ENCODE measurements at places on chromosomes 2 and 18.

DNA sequence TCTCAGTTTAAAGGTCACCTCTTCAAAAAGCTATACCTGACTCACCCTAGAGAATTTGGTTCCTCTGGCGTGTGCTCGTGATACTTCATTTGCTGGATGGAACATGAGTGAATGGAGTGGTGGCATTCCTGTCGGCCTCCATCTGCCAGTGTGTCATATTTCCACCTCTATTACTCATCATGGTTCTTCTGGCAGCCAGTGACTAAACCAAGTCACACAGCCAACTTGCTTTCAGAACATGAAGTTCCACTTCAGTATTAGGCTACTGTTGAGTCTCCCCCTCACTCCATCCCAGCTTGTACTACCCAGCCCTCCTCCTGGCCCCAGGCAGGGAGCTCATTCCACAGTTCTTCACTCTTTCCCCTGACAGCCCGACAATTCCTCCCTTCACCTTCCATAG, 169.8 kb downstream of the MREG start:
- DNase-seq, result no peak

- no peak for DNase-seq
Observed at GRCh38 chr18:69628774-69629359, 228.2 kb downstream of the DOK6 start.

- no peak for DNase-seq
Observed at GRCh38 chr2:187403568-187404260, 44.3 kb downstream of the CALCRL start.

- DNase-seq, result no peak
Observed at GRCh38 chr2:68287580-68288441, 31.9 kb downstream of the CNRIP1 start.

DNA sequence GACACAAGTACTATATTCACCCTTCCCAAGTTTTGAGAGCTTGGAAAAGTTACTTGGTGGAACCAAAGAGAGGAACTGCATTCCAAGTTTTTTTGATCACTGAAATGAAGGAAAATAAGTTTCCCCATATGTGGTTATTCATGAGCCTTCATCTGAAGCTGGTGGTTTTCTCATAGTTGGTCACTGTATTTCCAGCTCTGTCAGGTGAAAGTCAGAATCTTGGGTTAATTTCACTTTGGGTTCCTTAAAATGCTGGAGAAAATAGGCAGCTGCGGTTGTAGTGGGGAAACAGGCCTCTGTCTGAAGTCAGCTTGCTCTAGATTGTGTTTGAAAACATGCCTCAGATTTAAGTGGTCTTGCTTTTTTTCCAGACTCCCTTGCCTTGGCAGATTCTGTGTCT, 200.5 kb downstream of the HRH4 start:
- DNase-seq, result no peak

GRCh38 chr18:34738175-34738894, 28.2 kb downstream of the DTNA start:
- no peak for DNase-seq

DNA sequence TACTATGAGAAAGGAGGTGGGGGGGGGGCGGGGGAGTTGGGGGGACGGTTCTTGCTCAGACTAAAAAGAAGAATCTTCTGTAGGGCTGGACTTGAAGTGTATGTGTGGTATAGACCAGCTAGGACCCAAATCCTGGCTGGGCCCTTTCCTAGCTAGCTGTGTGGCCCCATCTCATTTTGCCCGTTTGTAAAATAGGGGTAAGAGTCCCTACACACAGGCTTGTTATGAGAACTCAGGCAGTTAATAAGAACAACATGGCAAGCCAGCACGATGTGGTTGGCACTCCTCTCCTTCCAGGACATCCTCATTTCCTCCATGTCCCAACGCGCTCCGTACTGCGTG, 1.1 kb downstream of the EVA1A start:
- DNase-seq, result no peak

DNA sequence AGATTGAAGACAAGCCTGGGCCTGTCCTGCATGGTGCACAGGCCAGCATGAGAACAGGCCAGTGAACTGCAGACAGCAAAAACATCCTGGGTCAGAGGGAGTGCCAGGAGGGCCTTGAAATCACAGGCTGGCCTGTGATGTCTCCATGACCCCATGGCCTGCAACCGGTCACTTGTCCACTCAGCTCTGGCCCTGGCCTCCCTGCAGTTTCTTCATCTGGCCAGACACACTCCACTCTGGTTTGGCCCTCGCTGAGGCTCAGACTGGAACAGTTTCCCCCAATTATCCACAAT, 12.6 kb downstream of the CYRIA start:
- DNase-seq, result no peak

DNA sequence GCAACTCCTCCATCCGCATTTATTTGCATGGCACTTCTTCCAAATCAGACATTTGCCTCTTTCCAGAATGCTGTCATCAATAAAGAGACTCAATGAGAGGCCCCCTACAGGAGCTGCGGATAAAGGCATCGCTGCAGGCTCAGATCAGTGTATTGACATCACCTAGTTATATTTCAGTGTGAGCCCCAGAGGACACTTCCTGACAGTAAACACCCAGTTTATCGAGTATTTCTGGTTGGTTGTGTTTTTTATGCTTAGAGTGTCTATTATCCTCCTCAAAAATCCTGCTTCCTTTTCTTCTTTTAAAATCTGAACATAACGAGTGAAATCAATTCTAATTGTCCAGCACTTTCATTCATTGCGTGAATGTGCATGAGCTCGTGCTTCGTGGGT, 38.8 kb downstream of the NRP2 start:
- DNase-seq, result no peak

DNA sequence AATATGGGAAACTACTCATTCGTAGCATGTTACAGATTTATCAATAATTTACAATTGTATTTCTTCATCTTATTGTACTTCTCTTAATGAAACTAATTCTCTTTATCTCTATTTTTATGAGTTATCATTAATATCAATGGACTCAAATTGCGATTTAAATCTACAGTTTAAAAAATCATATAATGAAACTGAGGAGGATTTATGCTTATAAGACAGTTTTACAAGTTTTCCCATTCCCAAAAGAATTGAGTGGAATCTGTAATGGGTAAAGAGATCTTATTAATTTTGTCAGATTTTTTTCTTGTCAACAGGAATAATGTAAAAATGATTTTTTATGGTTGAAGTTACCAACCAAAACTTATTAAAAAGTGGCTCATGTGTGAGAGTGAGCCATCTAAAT, 468.0 kb downstream of the METTL4 start:
- no peak for DNase-seq

GRCh38 chr2:20365249-20365817, 14.7 kb upstream of the PUM2 start:
- no peak for DNase-seq

DNA sequence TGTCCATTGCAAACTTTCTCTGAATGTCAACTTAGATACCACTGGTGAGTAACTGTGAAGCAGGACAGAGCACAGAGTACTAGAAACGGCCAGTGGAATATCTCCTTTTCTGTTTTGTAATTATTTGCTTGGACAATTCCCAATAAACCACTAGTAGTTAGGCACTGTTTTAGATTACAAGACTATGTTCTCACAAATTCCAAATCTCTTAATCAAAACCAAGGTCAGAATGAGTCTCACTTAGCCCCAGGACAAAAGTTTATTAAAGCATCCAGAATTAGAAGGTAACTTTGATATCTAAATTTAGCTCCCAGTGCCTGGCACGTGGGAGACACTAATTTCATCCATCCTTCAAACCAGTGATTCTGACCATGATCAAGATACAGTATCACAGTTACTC, 89.0 kb downstream of the ZNF521 start:
- no peak for DNase-seq

DNA sequence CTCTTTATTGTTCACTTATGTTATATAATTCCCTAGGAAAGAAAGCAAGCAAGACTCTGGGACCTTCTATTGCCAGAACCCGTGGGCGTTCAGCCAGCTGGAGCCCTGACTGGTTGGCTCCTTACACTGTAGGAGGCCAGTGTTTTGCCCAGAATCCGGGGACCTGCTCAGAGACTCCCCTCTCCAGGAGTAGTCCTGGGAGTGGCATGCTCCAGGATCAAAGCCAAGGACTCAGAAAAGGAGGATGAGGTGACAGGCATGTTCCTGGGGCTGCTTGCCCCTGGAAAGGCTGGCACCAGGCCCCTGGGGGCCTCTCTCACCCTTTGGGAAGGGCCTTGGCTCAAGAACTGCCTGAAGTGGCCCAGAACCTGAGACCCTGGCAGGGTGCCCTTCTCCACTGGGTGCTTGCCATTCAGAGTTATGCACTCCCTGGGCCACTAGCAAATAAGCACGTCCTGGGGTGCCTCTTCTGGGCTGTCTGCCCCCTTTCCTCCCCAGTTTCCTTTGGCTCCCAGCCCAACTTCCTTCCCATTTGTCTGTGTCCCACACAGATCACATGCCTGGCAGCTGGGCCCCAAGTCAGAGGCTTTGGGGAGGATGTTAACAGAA, 19.6 kb upstream of the KIF3C start:
- DNase-seq, result no peak

GRCh38 chr2:196899976-196900375, 26.5 kb downstream of the PGAP1 start:
- no peak for DNase-seq

DNA sequence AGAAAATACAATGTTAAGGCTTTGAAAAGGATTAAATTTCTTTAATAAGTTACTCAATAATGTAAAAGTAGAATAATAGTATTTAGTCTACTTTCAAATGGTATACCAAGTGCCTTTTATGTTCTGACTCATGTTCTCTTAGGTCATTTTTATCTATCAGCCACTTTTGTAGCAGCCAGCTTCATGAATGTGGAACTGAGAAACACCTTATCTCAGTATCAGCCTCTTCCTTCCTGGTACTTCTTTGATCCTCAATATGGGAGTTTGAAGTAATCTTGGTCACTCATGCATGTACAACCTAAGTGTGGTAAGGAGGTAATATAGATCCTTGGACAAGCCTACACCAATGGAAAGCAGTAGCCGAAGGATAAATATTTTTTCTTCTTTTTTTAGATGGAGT, 180.4 kb upstream of the NRXN1 start:
- DNase-seq, result no peak

- DNase-seq, result no peak
Observed at GRCh38 chr2:15691586-15692310, 100.1 kb downstream of the DDX1 start.

GRCh38 chr2:86543335-86543734, 19.9 kb downstream of the CHMP3 start:
- DNase-seq, result no peak

- DNase-seq, result no peak
Observed at GRCh38 chr2:140814141-140814540, 1316.7 kb downstream of the LRP1B start.

GRCh38 chr18:80088823-80089222, 20.2 kb upstream of the ADNP2 start:
- no peak for DNase-seq

DNA sequence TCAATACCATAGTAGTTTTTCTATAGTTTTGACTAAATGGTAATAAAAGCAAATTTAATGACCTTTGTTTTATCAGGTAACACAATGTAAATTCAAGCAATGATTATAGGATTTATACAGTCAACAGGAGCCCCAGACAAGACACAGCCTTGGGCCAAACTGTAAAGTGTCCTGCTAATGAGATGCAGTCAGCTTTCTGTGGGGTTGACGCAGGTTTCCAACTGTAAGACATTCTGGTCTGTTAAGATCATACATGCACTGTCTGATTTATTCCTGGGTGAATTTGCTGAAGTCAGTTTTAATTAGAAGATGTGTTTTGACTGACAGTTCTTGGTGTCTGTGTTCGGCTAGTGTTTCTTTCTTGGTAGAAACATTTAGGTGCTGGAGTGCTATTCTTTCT, 180.3 kb downstream of the SNTG2 start:
- no peak for DNase-seq

DNA sequence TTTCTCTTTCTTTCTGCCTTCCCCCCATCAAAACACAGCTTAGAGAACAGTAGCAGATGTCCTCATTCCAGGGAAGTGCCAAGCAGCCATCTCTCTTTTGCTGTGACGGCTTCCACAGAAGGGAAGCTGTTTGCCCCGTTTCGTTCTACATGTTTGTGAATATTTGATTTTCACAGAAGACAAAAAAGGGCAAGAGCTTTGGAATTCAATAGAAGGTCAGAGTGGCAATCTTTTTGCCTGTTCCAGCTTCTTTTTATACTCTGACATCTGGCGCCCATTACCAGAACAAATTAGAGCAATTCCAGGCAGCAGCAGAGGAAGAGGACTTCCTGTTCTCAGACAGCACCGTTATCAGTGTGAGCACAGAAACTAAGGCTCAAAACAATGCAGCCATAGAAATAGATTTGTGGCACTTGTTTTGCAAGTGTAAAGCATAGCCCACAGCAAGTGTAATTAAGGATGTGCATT, 79.0 kb upstream of the CDH19 start:
- DNase-seq, result no peak

GRCh38 chr2:71713581-71714580, 260.5 kb downstream of the DYSF start:
- DNase-seq, result no peak

- DNase-seq, result no peak
Observed at GRCh38 chr2:192500550-192501200, 305.9 kb upstream of the TMEFF2 start.

DNA sequence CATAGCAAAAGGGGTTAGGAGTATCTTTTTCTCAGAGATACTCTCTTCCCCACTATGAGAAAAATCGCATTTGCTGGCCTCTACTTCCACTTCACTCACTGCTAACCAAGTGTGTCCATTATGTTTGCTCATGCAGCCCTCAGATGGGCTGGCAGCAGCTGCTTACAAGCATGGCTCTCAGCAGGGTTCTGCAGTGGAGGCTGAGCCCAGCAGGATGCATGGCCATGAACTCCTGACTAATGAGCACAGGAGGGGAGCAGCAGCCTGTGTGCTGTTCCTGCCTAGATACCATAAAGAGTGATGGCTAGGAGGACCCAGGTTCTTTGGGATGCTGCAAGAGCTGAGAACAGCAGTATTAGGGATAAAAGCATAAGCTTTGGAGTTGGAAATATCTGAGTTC, 316.9 kb upstream of the THSD7B start:
- no peak for DNase-seq

DNA sequence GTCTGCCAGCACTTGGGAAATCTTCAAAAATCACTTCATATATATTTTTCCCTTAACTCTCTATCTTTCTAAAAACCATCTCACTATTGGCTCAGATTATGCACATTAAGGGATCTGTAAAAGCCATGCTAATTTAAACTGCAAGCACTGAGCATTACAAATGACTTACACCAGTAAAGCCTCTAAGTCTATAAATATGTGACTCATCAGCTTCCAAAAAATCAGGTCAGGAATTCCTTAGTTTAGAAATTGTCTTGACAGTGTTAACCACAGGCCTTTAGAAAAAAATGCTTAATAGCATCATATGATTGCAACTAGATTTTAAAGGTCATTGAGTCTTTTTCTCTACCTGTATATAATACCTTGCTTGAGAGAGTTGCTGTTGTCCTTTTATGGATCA, 1113.6 kb upstream of the PIK3C3 start:
- DNase-seq, result no peak
